Fibroblast of skin of left quadriceps (primary cell): ENCODE measurements at places on chromosomes 4 and X.

- DNase-seq, result no peak
These were observed 312.7 kb downstream of the RAB28 start for GRCh38 chr4:13171292-13172057.

DNA sequence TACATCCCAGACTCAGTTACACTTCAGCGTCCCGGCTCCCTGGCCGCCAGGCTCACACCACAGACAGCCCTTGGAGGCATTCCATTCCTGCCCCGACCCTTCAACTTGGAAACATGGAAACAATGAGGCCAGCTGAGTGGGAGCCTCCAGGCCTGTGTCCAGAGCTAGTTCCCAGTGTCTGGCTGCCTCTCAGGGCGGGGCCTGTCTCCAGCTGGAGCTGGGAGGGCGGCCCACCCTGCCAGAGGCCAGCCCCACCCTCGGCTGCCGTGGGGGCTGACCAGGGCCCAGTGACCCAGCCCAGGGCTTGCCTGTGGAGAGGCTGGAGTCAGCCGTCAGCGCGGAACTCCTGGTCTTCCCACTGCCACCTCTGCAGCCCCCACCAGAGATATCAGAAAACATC lies 37.4 kb upstream of the SPON2 start:
- no peak for DNase-seq

- DNase-seq, result no peak
These were observed 81.8 kb downstream of the ASB9 start for GRCh38 chrX:15188039-15188438.

DNA sequence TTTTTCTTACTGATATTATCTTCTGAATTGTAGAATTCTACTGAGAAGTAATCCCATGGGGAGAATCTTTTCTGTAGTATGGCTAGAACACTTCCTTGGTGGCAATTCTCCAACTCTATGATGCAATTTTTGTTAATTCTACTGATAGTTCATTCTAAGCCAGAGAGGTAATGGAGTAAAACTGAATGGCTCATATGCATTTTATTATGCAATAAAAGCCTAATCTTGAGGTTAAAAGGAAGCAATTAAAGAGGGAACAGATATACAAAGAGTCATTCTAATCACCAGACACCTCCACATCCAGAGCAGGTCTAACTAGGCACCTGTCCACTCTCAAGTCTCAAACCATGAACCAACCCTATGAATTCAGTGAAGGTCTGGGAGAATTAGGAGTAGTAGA lies 9.7 kb downstream of the RAP2C start:
- DNase-seq, result peak; percentile 52

DNA sequence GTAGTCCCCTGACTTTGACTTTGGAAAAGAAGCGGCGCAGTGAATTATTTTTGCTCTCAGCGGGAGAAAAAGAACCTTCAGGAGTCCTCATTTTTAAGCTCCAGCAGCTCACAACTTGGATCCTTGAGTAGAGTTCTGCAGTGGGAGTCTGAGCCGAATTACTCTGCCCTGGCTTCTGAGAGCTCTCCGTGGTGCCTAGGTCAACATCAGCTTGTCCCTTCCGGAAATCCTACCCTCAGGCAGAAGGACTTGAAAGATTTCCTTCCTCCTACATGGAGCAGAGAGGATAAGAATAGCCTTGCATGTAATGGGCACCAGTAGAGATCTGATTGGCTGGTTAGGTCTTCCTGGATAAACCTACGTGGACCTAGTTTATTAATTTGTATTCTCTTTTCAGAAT lies 549.7 kb upstream of the TENM3 start:
- DNase-seq, result no peak
